ENCODE measurements at places on chromosomes 2 and 18.
A peak's percentile ranks its signal among the peaks of the same experiment; 100 is the strongest.

- no peak for DNase-seq
Measured at GRCh38 chr2:240988146-240988545, 10.3 kb upstream of the SNED1 start.

- DNase-seq = peak; percentile 89
Measured at GRCh38 chr2:173965372-173966025, at the start of gene SP3. Gene SP3 (minus strand): TSS chr2:173965373. CDS start chr2:173965171, 202 bp downstream.

- DNase-seq = no peak
Measured at GRCh38 chr2:27855476-27855875, 34.7 kb downstream of the RBKS start.

GRCh38 chr2:232419245-232420072 lies 12.8 kb downstream of the ALPG start:
- DNase-seq = no peak

DNA sequence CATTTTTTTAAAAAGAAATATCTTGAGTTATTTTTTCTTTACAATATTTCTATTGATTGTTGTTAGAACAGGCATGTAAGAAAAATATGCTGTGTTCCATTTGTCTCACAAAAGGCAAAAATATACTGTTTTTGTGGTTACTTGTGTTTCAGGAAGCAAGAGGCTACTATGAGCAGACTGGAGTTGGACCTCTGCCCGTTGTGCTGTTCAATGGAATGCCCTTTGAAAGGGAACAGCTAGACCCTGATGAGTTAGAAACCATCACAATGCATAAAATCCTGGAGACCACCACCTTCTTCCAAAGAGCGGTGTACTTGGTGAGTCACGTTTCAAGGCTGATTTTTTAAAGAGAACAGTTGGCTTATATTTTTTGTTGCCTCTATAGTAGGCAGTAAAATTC lies 54.7 kb downstream of the UGGT1 start:
- DNase-seq = no peak

DNA sequence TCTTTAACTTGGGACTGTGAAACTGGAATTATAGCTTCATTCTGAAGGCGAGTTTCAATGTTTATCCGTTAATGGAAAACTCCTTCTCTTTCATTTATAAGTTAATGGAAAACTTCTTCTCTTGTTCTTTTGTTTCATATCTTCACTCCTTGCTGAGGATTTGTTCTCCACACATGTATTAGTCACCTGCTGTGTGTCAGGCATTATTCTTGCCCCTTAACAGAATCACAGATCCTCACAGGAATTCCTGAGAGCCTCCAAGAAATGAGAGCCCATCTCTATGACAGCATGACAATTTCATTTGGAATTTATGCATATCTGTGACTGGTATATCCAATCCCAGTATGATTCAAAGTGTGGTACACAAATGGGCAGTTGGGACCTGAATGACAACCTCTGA lies 545.8 kb downstream of the BCL11A start:
- DNase-seq = no peak

GRCh38 chr2:8431446-8432125 lies 250.3 kb upstream of the ID2 start:
- DNase-seq = no peak

DNA sequence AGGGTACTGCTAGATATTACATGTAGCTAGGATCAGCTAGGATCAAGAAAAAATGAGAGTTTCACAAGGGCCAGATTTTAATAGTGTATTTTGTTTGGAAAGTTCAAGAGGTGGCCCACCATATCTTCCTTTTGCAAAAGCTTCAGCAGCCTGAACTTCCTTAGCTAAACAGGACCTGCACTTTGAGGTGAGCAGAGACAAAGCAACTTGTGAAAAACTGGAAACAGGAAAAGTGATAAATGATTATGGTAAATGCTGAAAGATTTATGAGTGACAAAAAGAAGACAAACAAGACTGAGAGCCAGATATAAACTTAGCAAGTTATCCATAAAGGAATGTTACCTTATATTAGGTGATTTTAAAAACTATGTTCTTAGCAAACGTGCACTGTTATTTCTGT lies 123.6 kb downstream of the ZNF521 start:
- DNase-seq = no peak

DNA sequence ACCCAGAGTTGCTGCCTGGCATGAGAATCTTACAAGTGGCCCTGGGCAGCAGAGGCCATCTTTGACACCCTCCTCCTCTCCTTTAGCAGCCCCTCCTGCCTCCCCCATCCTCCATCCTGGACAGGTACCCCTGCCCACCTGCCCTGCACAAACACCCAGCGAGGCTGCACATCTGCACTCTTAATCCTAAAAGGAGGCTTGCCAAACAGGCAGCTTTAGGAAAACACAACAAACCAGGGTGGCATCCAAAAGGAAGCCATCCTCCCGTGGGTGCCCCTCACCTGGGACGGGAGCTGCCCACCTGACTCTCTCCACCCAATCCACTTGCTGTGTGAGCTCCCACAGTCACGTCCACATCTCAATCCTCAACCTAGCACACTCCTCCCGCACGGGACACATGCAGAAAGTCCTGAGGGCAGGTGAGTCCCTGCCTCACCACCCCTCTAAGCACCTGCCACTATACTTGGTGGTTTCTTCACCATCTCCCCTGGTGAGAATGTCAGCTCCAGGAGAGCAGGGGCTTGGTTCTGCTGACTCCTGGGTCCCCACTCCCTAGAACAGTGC lies 5.8 kb downstream of the BIN1 start:
- DNase-seq = no peak

- no peak for DNase-seq
Measured at GRCh38 chr18:8626414-8627106, 17.3 kb downstream of the RAB12 start.

GRCh38 chr2:134109246-134109645 lies 144.6 kb upstream of the MGAT5 start:
- DNase-seq = no peak

DNA sequence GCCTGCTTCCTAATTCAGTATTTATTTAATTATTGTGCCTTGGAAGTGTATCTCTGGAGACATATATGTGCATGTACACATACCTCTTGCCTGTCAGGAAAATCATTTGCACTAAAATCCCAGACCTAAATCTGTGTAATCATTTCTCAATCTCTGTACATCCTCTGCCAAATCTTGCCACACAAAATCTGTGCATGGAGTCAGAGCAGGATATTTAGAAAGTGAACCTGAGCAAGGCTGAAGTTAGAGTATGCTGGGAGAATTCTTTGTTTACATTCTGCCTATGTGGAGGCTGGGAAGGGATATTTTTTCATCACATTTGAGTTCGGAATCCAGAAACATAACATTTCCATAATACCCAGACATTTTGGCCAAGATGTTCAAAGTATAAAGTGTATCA lies 9.3 kb downstream of the XRCC5 start:
- no peak for DNase-seq

DNA sequence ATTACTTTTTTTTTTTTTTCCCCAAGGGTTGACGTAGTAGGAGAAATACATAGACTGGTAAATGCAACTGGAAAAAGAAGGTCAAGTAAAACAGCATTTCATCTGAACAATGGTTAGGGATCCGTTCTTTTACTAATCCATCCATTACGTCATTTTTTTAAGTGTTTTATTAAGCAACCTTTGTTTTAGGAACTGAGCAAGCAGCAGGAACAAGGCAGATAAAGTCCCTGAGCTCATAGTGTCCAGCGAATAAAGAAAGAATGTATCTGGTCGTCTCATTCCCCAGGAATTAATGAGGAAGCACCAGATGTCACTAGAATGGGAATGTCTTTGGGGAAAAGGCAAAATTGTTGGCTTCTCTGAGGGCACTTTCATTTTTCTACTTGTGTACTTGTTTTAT lies 842.4 kb downstream of the TDRD15 start:
- no peak for DNase-seq

GRCh38 chr2:223538920-223539440 lies 63.2 kb downstream of the SCG2 start:
- DNase-seq = no peak

DNA sequence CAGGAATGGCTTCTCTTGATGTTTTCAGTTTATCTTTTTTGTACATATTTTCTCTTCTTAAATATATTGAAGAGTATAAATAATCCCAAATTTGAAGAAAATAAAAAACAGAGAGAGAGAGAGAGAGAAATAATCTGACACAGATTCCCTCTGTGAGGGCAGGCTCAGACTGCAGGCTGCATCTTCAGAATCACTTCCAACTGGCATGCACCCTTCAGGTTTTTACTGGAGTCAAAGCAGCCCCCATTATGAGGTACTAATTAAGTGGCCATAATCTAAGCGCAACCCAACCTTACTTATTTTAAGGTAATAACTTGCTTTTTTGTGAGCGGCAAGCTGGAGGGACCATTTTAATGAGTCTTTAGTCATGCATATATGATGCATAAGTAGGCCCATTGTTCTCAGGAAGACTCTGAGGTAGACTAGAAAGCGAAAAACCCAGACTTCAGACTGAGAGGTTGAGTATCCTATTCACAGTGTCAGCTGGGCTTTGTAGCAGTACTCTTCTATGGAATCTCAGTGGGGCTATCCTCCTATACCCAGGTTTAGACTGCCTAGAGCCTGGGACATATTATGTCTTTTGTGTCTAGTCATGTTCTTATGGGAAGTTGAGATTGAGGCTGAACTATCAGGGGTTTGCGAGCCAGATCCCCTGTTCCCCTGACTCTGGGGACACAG lies 167.4 kb downstream of the SP3 start:
- DNase-seq = no peak

- DNase-seq = no peak
Measured at GRCh38 chr2:26494891-26495290, 17.0 kb upstream of the OTOF start.

DNA sequence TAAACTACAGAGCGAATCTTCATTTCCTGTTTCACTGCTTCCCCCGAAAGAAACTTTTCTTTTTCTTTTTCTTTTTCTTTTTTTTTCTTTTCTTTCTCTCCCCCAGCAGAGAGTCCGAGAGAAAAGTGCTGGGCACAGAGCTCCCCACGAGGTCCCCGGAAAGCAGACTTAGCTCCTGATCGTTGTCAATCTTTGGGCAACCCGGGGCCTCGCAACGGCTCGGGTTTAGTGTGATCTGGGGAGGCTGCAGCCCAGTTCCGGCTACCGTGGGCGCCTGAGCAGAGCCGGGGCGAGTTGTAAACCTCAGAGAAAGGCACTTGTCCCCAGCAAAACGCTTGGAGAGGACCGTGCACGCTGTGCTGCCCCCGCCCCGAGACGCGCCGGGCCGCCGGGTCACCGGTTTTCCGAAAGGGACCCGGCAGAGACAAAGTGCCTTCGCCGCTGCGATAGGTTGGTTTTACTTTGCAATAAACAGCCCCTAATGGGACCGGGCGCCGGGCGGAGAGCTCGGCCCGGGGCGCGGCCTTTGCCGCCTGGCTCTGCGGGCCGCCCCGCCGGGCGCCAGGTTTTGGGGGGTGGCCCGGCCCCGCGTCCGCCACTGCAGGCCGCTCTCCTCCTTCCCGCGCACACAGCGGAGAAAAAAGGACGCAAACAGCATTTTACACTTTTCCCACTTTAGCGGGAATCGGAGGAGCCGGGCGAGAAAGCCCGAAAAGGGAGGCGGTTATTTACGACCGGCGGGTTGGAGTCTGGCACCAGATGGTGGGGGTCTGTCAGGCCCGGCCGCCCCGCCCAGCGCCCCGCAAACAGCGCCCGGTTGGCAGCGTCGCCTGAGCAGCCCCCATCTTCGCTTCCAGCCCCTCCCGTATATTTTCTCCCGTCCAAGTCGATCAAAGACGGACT lies 136.0 kb downstream of the INSIG2 start:
- DNase-seq = no peak

DNA sequence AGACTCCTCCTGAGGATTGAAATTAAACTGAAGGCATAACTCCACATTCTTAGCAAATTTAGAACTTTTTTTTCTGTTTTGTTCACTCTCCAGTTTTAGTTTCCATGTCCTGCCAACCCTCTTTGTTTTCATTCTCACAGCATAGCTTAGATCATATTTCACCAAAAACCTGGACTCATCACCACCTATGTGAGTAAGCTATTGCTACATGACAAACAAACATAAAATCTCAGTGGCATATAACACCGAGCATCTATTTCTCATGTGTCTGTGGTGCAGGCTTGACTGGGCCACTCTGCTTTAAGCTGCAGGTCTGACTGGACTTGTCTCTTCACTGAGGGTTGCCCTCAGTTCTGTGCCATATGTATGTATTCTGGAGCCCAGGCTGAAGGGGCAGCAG lies 385.2 kb downstream of the ARHGAP15 start:
- DNase-seq = no peak

DNA sequence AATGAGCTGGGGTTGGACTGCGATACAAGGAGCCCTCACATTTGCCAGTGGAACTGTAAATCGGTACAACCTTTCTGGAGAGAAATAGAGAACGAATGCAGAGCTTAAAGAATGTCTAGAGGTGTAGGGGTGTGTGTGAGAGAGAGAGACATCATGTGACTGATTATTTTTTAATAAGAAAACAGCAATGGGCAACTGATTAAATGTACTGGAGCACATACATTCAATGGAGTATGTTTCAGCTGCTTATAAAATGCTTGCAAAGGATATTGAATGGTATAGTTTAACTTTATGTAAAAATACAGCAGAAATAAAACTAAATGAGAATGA lies 391 bp upstream of the TMEM17 start:
- DNase-seq = no peak

DNA sequence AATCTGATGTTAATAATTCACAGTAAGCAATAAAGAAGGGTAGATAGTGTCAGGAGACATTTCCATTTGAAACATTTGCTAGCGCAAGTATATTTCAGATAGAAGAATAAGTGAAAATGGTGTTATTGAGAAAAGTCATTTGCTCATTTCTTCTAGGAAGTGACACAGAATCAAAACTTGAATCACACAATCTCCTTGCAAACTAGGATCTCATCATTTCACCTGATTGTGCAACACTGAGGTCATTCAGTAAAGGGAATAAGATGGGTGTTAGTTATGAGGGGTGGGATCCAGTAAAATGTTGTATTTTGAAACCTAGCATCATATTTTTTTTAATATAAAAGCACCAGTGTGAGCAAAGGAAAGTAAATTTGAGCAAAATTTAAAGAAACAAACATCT lies 208.0 kb upstream of the KCNJ3 start:
- no peak for DNase-seq

- DNase-seq = no peak
Measured at GRCh38 chr2:16718576-16719484, 53.2 kb upstream of the CYRIA start.

DNA sequence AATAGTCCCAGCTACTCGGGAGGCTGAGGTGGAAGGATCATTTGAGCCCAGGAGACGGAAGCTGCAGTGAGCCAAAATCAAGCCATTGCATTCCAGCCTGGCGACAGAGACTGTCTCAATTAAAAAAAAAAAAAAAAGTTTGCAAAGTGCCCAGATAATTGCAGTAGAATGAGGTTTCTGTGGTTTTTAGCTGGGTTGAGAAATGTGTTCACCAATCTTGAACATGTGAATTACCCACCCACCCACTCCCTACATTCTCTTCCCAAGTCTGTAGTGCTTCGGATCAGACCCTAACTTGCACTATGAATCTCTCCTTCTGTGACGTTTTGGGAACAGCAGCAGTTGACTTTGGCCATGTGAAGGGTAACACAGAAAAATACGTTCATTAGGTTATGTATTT lies 247.3 kb downstream of the PTGR3 start:
- DNase-seq = no peak
